Myocyte (in vitro differentiated cells): ENCODE measurements at places on chromosomes 13 and 19.

DNA sequence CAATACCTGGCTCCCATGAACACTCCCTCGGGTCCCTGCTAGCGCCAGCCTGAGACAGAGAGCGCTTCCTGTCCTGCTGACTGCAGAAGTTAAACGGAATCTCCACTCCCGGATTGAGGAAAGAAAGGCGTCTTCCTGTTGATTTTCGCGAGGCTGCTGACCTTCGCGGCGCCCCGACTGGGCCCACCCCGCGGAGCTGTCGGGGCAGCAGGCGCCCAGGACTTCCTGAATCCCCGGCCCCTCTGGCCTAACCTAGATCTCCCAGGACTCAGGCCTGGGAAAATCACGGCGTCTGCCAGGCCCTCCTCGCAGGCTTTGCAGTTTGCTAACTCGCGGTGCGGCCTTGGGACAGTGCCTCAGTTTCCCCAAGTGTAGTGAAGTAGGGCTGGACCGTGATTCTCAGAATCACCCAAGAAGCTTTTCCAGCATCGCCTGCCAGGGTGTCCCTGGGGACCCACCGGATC, 108.8 kb downstream of the KCTD15 start:
- DNase-seq, result no peak

DNA sequence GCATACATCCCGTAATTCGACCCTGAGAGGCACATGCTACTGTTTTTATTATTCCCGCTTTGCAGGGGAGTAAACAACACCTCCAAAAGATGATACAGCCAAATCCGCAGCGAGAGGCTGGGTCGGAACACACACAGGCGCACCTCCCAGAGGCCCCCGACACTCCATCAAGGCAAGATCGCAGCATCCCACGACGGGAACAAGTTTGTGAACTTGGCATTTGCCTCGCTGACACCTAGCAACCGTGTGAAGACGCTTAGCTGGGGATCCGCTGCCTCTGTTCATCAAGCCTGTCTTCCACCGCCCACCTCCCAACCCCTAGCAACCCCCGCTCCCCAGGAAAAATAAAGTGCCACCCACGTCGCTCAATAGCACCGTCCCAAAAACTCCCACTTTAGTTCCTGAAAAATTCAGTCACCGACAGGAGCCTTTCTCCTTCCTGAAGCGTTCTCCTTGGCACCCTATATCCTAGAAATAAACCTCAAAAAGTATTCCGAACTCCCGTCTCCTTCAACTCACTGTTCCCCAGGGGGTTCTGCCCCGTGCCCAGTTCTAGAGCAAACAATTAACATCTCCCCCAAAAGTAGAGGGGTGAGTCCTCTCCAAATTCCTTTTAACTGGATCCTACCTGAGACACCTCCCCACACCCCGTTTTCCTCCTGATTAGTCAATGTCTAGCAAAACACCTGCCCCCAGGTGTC, 1.7 kb downstream of the GNG7 start:
- no peak for DNase-seq

DNA sequence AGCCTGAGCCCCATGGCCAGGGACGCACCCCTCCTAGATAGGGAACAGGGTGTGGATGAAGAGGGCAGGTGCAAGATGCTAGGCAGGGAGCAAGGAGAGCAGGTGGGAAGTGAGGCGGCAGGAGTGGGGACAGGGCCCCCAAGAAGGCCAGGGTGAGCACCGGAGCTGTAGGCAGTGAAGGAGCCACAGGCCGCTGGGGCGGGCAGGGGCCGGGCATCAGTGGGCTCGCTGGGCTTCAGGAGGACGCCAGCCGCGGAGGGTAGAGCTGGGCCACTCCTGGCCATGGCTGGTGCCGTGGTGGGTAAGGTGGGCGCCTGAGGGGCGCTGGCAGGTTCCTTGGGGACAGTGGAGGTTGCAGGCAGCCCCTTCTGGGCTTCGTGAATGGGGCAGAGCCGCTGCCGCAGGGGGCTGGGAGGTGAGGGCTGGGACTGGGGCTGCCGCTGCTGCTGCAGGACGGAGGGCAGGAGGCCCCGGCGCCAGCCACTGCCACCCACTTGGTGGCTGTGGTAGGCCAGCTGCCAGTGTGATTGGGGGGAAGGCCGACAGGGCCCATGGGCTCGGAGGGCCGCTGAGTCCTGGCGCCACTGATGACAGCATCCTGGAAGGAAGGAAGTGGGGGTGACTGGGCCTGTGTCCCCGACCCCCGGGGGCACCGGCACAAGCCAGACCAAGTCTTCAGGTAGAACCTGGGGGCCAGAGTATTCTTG, 2.1 kb downstream of the NKPD1 start:
- no peak for DNase-seq

- no peak for DNase-seq
Measured at GRCh38 chr19:49441210-49441959, at the start of gene SLC17A7. SLC17A7 (minus strand) TSS chr19:49441527; CDS start chr19:49441379, 148 bp downstream.

GRCh38 chr13:113949546-113949945, 24.3 kb downstream of the C13orf46 start:
- no peak for DNase-seq

DNA sequence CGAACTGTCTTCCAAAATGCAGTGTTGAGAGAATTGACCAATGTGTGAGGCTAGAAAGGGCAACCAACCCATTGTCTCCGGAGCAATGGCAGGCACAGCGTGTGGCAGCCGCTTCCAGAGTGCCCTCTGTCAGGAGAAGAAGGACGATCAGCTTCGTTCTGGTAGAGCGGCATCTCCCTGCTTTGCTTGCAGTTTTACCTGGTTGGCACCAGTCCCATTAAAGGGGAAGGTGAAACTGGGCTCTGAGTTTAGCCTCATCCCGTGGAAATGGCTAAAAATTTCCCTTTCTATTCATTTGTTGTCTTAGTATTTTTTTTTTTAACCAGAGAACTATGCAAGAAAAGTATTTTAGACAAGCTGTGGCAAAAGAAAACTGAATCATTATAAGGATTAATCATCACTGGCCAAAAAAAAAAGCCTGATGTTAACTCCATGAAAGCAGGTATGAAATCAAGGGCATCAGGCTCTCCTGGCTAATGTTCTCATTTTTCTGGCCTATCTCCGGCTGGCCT, 81.5 kb upstream of the SLC7A1 start:
- DNase-seq, result no peak

DNA sequence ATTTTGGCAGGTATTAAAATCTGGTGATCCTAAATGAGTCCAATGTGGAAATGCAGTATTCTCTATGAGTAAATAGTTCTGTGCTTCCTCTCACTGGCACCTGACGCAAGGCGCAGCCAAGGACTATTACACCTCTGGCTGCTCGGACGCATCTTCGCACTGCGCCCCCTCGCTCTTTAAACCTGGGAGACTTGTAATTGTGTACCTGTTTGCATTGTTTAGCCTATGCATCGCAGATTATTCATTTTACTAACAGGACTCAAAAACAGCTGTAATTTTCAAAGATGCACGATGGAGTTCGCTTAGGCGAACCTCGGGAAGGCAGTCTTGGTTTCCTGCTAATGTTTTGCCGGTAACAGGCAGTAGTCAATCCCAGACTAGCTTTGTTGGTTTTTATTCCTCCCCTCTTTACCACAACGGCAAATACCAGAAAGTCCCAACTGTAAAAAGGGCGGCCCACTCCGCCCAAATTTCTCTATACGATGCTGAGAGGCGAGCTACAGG, 113.2 kb downstream of the KCNRG start:
- no peak for DNase-seq

GRCh38 chr13:23771956-23772355, 117.2 kb downstream of the MIPEP start:
- no peak for DNase-seq

DNA sequence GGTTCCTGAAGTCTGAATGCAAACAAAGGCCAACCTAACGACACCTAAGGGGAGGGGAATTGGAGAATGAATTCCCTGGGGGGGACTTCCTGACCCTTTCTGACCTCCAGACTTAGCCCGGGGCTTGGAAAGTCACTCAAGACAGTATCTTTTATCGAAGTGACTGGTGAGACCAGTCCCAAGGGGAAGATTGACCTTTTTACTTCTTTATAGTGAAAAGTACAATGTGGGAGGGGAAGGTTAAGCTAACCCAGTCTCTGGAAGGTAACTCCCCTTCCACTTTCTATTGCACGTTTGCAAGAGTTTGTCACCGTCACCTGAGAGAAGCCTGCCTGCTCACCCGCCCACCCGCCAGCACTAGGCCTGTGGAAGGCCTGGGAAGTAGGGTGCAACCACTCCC, 111.9 kb downstream of the EFNB2 start:
- DNase-seq, result no peak

- DNase-seq, result no peak
Measured at GRCh38 chr19:44671400-44671799, at the start of gene CEACAM19. CEACAM19 (plus strand) TSS chr19:44671482; CDS start chr19:44671932, 450 bp downstream.

GRCh38 chr19:40528533-40529092, 48.1 kb upstream of the SHKBP1 start:
- no peak for DNase-seq

GRCh38 chr13:60120617-60121336, 43.0 kb downstream of the DIAPH3 start:
- DNase-seq, result no peak

DNA sequence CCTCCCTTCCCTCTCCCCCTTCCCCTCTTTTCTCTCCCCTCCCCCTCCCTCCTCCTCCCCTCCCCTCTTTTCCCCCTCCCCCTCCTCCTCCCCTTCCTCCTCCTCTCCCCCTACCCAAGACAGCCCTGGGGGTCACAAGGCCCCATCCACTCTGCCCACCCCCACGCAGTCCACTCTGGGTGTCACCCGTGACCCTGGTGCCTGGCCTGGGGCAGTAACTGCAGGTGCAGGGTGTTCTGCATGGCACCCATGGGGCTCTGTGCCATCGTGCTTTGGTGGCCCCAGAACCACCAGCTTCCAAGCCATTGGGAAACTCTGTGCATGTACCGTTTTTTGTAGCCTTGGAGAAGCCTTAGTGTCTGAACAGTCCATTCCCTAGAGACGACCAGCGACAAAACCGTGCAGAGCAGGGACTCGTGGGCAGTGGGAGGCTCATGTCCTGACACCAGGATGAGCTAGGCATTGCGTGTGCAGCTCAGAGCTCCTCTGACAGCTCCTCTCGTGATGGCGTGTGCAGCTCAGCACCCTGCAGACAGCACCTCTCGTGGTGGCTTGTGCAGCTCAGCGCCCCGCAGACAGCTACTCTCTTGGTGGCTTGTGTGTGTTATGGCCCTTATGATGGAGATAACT, 43.7 kb upstream of the F7 start:
- DNase-seq, result no peak

- no peak for DNase-seq
Measured at GRCh38 chr19:36489920-36490415, 607 bp upstream of the ZNF566 start.
